ENCODE measurements at places on chromosomes 1 and 21. TPM values are rescaled to one million over a fixed set of nuclear protein-coding genes. Genes with fewer than 3 reads are reported as not detected.

The FAM110D gene
- polyA plus RNA-seq, result 3.0 TPM

The IFNLR1 gene
- polyA plus RNA-seq, result 0.42 TPM

GRCh38 chr1:24940231-24940630 lies 10.2 kb upstream of the RUNX3 start:
- H3K4me3 ChIP-seq, result no peak overlapping the region
- no peaks in the 10 kb centered on the region for H3K27me3 ChIP-seq
- H3K36me3 ChIP-seq, result no peaks in the 10 kb centered on the region
- H3K4me1 ChIP-seq, result no peaks in the 10 kb centered on the region
- no peak overlapping the region for H3K27ac ChIP-seq

GRCh38 chr21:17782051-17782450 lies 37.1 kb downstream of the C21orf91 start:
- no peak for DNase-seq
- no peak overlapping the region for H3K27ac ChIP-seq
- H3K36me3 ChIP-seq, result no peaks in the 10 kb centered on the region
- H3K4me1 ChIP-seq, result no peaks in the 10 kb centered on the region
- H3K4me3 ChIP-seq, result no peak overlapping the region
- no peaks in the 10 kb centered on the region for H3K27me3 ChIP-seq

DNA sequence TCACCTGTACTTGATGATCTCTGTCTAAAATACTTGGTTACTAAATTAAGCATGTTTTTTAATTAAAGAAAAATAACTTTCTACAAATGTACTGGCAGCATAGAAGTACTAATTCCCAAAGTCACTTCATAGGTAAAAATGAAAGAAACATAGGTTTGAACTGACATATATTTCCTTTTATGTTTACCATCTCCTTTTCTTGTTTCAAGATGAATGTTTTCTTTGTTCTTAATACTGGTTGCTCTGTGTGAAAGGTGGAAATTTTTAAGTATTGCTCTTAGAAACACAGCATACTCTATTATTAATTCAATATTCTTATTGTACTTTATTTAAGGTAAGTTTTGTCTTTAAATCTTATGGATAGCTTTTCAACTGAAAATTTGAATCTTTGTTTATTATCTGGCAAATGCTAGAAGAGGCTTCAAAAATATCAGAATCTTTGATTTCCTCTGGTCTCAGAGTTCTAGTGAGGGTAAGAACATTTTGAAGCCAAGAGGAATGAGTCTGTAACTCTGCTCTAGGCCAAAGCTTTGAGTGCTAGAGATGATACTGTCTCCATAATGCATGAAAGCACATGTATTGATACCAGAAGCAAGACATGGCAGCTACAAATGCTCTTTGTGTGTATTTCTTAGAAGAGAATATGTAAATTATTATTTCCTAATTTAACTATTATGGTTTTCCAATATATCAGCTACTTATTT lies 18.2 kb downstream of the RRP15 start:
- no peaks in the 10 kb centered on the region for H3K36me3 ChIP-seq
- peaks cover 2% of the 10 kb centered on the region for H3K4me1 ChIP-seq
- no peaks in the 10 kb centered on the region for H3K27me3 ChIP-seq
- no peak overlapping the region for H3K27ac ChIP-seq
- no peak for DNase-seq

DNA sequence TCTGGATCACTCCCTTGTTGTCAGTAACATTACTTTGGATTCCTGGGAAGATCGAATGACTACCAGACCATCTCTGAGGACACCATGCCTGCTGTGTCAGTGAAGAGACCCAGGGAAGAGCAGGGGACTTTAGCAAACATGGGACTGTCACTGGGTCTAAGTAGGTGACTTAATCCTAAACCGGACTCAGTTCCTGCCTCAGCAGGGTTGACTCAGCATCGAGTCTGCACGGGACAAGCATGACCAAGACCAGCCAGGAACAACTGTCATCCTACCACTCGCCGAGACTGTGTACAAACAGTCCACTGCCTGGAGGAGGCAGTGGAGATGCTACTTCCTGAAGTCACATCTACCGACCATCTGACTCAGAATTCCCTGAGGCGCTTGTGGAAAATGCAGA lies 53.2 kb upstream of the RAB4A start:
- no peaks in the 10 kb centered on the region for H3K36me3 ChIP-seq
- H3K4me1 ChIP-seq, result no peaks in the 10 kb centered on the region
- H3K27ac ChIP-seq, result no peak overlapping the region
- H3K27me3 ChIP-seq, result no peaks in the 10 kb centered on the region
- DNase-seq, result no peak
